ENCODE measurements at places on chromosomes 5 and 9.

DNA sequence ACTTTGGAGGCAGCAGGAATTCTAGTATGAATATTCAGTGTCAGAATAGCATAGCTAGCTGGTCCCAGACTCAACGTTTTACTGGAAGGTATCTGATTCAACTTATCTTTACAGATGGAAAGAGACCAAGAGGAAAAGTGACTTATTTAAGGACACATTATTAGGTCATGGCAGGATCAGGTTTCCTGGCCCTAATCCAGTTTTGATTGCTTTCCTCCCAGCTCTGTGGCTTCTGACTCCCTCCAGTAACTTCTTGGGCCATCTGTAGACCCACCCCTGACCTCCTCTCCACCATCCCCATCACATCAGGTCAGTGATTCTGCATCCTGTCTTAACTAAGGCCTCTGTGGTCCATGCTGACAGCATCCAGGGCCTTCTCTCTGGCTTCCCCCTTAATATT, 38.4 kb downstream of the SH3TC2 start:
- no peak for DNase-seq

GRCh38 chr5:128629157-128629556, 91.1 kb upstream of the FBN2 start:
- no peak for DNase-seq

- no peak for DNase-seq
Observed at GRCh38 chr5:105751908-105752307, 1918.8 kb downstream of the EFNA5 start.

DNA sequence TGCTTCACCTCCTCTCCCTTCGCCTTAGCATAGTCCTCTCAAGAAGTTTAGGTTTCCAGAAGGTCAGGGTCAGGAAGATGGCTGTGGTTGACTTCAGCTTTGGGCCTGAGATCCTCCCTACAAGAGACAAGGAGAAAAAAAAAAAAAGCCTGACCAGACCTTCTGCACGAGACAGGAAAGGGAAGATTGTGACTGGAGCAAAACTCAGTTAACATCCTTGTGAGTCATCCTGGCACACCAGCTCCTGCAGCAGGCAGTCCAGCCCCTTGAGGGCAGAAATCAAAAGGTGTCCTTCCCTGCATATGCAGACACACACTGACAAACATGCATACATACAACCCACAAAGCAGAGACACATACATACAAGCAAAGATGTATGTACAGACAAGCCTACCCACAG, 18.0 kb upstream of the ENHO start:
- no peak for DNase-seq
